ENCODE measurements at places on chromosomes 4 and X.

GRCh38 chr4:163732473-163732872 is 238.0 kb downstream of the TMA16 start:
- no peak for DNase-seq

DNA sequence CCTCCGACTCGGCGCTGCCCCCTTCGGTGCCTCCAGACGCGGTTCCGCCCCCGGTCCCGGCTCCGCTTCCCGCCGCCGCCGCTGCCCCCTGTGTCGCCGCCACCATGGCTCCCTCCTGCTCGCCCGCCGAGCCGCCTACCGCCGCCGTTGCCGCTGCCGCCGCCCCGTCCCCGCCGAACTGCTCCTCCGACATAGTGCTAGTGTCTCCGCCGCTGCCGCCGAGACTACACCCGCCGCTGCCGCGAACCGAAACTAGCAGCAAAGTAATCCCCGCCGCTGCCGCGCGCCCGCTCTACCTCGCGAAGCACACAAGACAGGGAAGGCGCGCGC is 340 bp downstream of the HNRNPD start:
- no peak for DNase-seq

GRCh38 chrX:107710617-107711391 is 64.8 kb downstream of the TSC22D3 start:
- DNase-seq: no peak

- no peak for DNase-seq
Measured at GRCh38 chr4:181618896-181619295, 624.3 kb upstream of the TENM3 start.

- no peak for DNase-seq
Measured at GRCh38 chr4:108926061-108926460, 163.2 kb upstream of the ETNPPL start.

DNA sequence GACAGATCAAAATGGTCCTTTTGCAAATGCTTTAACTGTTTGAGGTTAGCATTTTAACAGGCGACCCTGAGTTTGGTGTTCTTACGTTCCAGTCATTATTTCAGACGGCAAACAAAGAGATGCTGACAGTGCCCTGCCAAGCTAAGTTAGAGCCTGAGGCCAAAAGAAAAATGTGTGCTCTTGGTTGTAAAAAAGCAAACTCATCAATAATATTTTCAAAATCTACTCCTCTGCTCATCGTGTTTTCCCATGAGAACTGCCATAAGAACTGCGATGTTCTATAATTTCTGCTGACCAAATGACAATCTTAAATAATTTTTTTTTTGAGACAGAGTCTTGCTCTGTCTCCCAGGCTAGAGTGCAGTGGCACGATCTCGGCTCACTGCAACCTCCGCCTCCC is 62.7 kb upstream of the BCLAF3 start:
- no peak for DNase-seq

DNA sequence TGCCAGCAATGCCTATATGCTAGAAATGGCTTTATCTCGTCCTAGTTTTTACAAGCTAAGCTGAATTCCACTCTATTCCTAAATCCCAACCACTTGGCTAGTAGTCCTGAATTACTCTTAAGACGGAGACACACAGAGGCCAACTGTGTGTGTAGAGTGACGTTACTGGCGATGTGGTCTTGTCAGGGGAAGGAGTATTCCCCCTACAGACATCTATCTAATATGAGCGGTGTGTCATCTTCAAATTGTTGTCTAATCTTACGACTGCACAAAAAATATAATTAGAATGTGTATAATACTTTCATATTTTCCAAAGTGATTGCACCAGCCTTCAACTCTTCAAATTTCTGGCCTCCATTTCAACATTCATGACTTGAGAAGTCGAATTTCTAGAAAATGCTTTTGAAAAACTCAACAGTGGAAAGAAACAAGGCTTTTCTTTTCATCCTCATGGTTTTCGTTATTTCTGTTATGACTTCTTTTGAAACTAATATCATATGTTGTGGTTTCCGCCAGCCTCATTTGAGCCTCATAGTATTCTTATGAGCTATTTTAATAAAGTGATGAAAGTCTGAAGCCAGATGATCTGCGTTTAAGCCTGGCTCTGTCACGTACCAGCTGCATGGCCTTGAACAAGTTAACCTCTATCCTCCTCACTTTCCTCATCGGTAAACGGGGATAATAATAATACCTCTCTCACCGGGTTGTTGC is 132.3 kb downstream of the SOWAHB start:
- DNase-seq: no peak

- no peak for DNase-seq
Measured at GRCh38 chr4:46844325-46844917, 64.6 kb downstream of the COX7B2 start.

GRCh38 chr4:20679951-20680350 is 20.3 kb upstream of the PACRGL start:
- no peak for DNase-seq

DNA sequence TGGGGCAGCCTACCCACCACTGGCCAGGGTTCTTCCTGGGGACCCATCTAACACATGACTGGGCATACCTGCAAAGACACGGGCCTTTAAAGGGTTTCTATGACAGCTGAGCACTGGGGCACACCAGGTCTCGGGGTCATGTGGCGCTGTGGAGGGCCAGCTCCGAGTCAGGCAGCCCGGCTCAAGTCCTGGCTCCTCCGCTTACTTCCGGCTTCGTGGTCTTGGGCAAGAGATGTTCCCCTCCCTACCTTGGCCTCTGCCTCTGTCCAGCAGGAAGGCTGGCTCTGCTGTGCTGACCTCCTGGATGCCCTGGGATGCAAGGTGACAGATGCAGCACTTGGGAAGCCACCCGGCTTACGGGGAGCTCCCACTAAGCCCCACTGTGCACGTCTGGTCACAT is 37.6 kb downstream of the HTRA3 start:
- no peak for DNase-seq

DNA sequence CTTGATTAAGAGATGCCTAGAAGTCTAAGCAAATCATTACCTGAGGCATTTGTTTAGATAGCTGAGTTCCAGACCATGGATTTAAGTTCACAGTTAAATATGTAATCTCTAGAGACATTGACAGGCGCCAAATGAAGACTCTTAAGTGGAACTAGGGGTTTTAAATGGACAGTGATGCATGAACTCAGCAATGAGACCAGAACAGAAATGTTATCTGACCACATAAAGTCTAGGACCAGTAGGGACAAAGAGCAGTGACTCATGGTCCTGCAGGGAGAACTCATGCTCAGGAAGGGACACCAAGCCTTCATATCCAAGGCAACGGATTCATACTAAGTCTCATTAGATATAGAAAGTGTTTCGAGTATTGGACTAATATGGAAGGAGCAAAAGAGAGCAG is 152.3 kb downstream of the PPARGC1A start:
- DNase-seq: no peak

DNA sequence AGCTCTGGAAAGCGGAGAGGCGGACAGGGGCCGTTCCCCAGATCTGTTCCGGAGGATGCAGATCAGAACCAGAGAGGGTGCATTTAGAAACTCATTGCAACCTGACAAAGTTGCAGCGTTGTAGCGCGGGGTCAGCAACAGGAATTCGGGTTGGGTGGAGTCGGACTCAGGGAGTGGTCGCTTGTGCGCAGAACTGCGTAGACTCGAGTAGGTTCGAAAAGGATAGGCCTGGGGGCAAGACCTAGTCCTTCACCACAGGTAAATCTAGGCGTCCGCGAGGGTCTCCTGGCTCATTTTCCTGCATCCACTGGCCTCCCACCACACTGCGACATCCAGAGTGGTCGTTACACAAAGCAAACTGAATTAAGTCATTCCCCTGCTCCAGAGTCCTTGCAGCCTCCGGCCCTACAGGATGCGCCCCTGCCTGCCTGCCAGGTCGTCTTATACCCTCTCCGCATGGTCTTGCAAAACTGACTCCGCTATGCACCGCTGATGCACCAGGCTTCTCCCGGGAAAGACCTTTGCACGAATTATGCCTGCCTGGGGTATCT is 4.7 kb upstream of the ZNF518B start:
- DNase-seq: no peak

GRCh38 chr4:13535708-13536361 is 8.5 kb downstream of the NKX3-2 start:
- DNase-seq: no peak

DNA sequence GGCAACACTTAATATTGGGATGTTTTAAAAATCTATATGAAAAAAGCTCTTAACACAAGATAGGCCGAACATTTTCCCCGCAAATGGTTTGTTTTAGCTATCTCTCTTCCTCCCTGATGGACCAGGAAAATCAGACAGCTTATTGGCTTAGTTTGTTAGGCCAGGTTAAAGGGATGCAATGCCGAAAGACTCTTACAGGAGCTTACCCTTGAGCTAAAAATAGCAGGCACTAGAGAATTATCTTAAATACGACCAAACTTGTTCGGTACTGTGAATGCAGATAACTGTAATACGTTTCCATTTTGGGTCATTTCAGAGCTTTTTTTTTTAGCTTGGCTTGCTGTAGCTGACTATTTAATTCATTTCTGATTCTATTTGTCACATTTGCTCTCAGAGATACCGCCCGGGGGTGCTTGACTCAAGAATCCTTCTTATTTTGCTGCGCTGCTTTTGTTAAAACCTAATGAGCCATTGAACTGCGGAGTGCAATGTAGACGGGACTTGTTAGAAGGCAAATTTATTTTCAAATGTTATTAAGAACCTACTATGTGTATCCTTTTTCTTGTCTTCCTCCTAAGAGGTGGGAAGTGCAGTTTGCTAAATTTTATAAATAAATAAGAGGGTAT is 23.3 kb downstream of the PPARGC1A start:
- DNase-seq: no peak

DNA sequence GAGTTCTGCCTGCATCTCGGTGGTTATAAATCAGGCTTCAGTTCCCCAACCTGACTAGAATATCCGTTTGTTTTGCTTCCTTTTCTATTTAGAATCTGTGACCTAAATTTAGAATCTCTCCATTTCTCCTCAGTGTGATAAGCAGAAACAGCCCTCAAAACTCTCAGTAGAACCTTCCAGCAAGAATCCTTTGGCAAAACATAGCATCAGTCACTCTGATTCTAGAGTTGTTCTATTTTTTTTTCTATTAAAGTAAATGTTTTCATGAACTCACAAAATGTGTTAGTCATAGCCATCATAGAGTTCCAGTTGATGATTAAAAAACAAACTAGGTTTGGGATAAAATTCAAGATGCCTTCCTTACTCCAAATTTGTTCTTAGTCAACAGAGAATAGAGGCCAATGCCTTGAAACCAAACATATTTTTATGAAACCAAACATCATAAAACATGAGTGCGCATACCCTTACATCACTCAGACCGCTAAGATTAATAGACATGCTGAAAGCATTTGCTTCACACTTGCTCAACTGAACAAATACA is 13.2 kb upstream of the C1QTNF7 start:
- DNase-seq: no peak

GRCh38 chr4:70902577-70903290 is 565 bp downstream of the MOB1B start:
- no peak for DNase-seq

GRCh38 chr4:4386736-4387392 is at the start of gene NSG1:
Gene NSG1, plus strand, starts transcription at chr4:4387102. Its CDS starts 528 bp downstream, at chr4:4387630.
- no peak for DNase-seq

- no peak for DNase-seq
Measured at GRCh38 chr4:154329939-154330338, 161.7 kb downstream of the DCHS2 start.

DNA sequence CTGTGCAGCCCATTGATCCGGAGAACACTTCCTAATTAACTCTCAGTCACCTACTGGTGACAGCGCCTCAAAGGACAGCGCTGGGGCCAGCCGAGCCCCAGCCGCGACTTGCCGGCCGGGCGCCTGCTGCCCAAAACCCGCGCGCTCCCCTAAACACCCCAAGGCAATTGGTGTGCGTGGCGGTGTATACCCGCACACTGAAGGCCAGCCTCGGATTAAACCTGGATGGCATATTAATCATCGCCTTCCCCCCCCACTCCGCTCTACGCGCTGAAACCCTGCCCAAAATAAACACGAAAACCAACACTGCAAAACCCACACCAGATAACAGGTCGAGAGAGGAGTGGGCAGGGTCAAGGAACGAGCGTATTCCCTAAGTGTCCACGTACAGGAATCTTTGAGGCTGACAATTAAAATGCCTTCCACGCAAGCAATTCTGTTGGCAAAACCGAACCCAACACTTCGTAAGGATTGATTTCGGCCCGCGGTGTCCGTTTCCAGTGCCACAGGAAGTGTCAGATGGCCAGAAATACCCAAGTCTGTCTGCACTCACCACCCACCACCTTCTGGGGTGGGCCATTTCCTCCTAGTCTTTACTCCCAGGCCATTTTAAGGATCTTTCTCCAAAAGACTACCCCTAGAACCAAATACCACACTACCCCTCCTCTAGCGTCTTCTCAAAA is 2.7 kb downstream of the BCOR start:
- no peak for DNase-seq

DNA sequence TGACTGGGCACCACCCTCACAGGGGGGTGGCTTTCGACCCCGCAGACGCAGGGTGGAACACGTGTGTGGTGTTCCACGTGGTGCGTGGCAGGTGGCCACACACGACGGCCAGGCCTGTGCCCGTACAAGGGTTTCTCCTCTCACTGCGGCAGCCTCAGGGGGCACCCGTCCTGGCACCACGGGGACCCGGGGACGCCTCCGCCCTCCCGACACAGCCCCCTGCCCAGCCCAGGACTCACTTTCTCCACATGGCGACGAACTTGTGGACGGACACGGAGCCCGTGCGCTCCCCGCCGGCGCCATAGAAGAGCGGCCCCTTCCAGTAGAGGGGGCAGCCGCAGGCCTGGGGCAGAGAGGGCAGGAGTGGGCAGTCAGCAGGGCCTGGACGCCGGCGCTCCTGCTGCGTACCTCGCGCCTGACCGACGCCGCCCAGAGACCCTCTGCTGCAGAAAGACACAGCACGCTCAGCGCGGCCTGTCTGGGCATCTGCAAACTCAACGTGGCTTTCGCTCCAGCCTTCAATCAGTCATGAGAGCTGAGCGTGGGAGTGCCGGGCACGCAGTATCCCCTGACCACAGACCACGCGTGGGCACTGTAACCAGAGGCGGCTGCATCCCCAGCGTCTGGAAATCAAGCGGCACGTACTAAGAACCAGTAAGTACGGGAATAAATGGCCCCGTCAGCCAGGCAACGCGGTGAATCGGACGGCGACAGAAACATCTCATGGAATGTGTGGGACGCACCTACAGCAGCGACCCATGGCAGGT is 28.9 kb upstream of the GTPBP6 start:
- DNase-seq: no peak

- no peak for DNase-seq
Measured at GRCh38 chrX:127306262-127306661, 486.7 kb downstream of the PRR32 start.

- DNase-seq: no peak
Measured at GRCh38 chr4:110197529-110198042, 829 bp downstream of the ELOVL6 start.

GRCh38 chr4:7420661-7421040 is 14.1 kb downstream of the PSAPL1 start:
- no peak for DNase-seq

GRCh38 chr4:128983771-128984485 is 109.4 kb downstream of the SCLT1 start:
- no peak for DNase-seq

DNA sequence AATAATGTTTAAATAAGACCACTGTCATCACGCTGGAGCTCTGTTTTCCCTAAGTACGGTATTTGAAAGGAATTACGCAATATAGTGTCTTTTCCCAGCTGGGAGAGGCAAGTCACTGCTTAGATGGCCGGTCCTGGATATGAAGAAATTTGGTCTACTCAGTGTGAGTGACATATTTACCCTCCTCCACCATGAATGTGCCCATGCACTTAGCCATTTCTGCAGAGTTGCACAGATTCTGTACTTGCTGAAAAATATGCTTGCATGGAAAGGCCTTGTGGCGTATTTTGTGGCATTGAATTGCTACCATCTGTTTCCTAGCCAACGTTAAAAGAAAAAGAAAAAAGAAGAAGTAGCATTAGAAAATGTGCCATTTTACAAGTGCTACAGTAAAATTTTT is 73.1 kb downstream of the ADGRL3 start:
- no peak for DNase-seq

GRCh38 chr4:44638091-44638490 is 13.3 kb downstream of the YIPF7 start:
- DNase-seq: no peak
